ENCODE measurements at places on chromosomes 11 and 22.

DNA sequence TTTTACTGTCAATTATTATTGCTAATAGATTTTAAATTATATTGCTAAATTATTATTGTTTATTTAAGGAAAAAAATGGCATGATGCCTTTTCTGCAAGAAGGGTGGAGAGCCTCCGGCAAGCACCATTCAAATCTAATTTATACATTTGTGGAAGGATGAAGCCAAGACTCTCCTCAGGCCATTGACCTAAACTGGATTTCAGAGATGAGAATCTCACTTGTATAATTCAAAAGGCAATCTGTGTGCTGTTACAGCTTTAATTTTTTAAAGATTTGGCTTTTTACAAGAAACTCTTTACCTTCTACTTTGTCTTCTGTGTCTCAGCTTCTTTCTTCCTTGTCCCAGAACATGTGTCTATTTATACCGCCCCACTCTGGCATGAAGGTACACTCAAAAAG is 722.5 kb downstream of the ETS1 start:
- no peak for DNase-seq

GRCh38 chr11:7252683-7253213 is 1.0 kb downstream of the SYT9 start:
- DNase-seq, result no peak

GRCh38 chr11:15874704-15875103 is 481.6 kb downstream of the SOX6 start:
- DNase-seq, result no peak

DNA sequence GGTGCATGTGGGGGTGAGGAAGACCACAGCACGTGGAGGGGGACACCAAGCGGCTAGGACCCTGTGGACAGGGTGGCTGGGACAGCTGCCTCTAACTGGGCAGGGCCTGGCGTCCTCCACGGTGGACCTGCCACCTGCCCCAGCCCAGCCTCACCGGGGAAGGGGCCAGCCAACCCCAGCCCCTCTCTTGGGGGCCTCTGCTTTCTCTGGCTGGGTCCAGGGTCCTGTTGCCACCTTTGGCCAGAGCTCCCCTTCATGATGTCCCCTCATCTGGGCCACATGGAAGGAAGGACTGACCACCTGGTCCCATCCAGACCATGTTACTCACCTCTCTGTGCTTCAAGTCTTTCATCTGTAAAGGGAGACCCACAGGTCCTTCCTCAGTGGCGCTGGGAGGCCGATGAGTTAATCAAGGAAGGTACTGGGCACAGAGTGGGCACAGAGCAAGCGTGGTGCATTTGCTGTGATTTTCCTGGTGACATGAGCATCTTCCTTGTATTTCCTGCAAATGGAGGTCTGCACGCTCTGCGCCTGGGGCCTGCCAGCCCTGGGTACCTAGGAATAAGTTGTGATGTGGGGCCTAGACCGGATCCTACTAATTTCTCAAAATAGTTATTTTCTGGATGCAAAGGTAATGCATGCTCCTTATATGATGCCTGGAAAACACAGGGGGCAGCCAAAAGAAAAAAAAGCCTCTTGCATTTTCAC is 538.4 kb downstream of the TBC1D22A start:
- no peak for DNase-seq

- DNase-seq, result no peak
Measured at GRCh38 chr11:1544536-1544935, 27.5 kb downstream of the DUSP8 start.

GRCh38 chr22:36247955-36248354 is 5.0 kb upstream of the APOL1 start:
- no peak for DNase-seq

GRCh38 chr11:78223320-78223954 is 34.7 kb downstream of the USP35 start:
- no peak for DNase-seq

DNA sequence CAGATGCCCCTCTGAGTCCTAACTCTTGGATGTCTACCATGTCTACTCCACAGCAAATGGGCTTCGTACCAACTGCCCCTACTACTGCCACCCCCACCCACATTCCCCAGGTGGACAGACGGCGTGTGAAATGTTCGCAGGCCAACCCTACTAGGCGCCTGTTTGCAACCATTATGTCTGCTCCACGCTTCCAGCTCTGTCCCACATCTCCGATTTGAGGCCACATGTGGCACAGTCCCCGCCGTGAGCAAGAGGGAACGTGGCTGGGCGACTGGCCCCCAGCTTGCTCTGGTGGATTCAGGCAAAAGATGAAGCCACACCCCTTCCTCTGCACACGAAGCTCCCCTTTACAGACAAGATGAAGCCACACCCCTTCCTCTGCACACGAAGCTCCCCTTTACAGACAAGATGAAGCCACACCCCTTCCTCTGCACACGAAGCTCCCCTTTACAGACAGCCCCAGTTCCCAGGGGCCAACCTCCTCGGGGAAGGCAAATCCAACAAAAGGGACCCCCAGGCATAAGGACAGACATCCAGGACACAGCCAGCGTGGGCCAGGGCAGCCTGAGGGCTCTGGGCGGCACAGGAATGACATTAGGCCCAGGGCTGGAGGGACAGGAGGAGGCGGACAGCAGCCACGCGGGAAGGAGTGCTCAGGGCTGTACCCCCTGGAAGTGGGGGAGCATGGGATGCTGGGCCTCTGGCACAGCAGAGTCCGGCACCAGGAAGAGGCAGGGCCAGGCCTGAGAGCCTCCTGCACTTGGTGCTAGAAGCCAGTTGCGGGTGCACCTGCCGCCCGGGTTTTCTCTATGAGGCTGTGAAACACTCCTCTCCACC is 106.2 kb downstream of the SHANK2 start:
- DNase-seq, result no peak

DNA sequence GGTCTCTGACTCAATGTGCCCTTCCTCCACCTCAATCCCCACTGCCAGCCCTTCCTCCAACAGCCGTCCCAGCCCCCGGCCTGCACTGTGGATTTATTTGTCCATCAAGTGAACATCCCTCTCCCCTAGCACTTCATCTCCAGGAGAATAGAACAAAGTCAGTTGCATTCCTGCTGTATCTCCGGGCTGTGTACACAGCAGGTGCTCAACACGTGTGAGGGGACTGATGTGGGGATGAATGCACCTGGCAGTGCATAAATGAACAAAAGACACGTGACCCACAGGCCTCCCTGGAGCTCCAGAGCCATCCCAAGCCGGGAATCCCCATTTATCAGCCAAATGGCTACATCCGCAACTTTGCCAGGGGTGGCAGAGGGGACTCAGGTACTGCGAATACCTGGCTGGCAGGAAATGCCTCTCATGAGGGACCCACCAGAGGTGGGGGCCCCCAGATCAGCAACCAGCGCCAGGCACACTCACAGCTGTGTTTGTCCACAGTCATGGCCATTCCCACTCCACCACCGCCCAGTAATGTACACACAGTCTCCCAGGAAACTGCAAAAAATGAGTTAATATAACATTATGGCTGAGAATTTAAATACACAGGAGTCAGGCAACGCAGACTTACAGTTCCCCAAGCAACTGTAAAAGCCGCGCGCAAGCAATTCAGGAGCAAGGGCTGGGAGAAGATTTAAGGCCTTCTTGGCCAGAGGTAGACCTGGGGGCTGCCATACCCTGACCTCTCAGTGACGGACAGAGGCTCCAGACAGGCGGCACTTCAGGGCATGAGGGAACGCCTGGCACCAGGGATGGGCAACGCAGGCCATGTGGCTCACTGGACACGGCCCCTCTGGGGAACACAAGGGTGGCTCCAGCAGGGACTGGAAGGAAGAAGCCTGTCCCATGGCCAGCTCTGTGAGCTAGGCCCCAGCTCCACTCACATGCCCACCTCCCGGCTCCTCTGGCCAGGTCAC is 50.3 kb upstream of the TCF20 start:
- no peak for DNase-seq

- DNase-seq, result no peak
Measured at GRCh38 chr11:66849501-66850234, 6.4 kb downstream of the RCE1 start.

GRCh38 chr11:96091476-96091875 is 167.6 kb upstream of the MTMR2 start:
- no peak for DNase-seq

- DNase-seq, result no peak
Measured at GRCh38 chr11:119236891-119237290, 30.8 kb downstream of the CBL start.

GRCh38 chr22:50257451-50258360 is 3.8 kb downstream of the MAPK12 start:
- no peak for DNase-seq

DNA sequence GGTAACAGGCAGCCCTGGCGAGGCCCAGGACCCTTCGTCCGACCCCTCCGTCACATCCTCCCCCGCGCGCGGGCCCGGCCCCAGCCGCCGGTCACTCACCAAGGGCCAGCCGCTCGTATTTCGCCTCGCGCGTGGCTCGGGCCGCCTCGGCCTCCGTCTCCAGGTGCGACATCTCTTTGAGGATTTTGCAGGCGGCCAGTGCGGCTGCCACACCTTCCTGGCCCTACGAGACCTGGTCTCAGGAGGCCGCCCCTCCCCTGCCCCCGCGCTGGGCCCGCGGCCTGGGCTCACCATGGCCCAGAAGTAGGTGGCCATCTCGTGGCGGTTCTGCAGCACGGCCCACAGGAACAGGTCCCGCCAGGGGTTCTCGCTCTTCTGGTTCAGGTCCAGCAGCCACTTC is 14.1 kb downstream of the TSSC4 start:
- no peak for DNase-seq

DNA sequence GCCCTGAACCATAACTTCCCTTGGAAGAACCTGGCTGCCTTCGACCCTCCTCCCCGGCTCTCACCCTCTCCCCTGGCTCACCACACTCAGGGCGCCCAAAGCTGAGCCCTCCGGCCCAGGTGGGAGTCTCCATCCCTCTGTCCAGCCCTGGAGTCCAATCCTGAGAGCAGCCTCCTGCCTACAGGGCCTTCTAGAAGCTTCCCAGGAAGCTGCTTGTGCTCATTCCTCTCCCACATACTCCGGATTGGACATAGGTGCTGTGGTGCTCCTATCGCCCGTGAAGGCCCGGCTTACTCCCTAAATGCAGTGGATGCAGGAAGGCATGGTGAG is 1332.0 kb downstream of the BRD1 start:
- DNase-seq, result no peak

GRCh38 chr11:47504910-47505309 is 48.0 kb downstream of the CELF1 start:
- no peak for DNase-seq

DNA sequence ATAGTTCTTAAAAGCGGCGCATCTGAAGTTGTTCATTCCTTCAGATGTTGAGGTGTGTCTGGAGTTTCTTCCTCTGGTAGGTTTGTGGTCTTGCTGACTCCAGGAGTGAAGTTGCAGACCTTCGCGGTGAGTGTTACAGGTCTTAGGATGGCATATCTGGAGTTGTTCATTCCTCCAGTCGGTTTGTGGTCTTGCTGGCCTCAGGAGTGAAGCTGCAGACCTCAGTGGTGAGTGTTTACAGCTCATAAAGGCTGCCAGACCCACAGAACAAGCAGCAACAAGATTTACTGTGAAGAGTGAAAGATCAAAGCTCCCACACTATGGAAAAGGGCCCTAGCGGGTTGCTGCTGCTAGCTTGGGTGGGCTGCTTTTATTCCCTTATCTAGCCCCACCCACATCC is 201.7 kb upstream of the PDGFD start:
- no peak for DNase-seq

DNA sequence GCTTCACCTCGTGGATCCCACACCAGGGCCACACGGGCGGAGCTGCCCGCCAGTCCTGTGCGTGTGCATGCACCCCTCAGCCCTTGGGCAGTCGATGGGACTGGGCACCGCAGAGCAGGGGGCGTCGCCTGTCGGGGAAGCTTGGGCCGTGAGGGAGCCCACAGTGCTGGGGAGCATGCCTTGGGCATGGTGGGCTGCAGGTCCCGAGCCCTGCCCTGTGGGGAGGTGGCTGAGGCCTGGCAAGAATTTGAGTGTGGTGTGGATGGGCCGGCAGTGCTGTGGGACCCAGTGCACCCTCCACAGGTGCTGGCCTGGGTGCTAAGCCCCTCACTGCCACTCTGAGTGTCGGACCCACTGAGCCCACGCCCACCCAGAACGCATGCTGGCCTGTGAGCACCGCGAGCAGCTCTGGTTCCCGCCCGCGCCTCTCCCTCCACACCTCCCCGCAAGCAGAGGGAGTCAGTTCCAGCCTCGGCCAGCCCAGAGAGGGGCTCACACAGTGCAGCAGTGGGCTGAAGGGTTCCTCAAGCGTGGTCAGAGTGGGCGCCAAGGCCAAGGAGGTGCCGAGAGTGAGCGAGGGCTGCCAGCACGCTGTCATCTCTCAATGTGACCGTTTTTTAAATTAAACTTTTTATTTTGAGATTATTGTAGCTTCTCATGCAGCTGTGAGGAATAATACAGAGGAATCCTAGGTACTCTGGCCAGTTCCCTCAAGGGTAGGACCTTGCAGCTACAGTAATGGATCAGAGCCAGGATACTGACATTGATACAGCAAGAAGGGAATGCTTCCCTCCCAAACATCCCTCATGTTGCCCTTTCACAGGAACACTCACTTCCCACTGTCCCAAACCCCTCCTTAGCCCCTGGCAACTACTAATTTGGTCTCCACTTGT is 127.7 kb downstream of the CRYBB2 start:
- DNase-seq, result no peak

GRCh38 chr11:107282195-107282594 is 175.4 kb downstream of the CWF19L2 start:
- DNase-seq, result no peak

DNA sequence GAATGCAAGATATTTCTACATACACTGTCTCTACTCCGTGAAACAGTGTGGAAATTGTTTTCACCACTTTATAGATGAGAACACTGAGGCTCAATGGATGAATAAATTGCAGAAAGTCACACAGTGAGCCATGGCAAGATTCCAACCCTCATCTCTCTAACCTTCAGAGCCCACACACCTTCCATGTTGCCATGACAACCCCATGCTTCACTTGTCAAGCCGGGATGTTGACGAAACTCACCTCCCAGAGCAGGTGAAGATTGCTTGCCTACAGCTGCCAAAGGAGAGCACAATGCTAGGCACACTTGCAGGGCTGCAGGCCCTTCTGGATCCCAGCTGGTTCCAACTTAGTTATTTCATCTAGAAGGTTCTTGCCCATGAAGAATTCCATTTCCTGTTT is 71.4 kb upstream of the SEZ6L start:
- peak; percentile 61 for DNase-seq

GRCh38 chr11:107842412-107843100 is 16.0 kb downstream of the SLC35F2 start:
- no peak for DNase-seq

- no peak for DNase-seq
Measured at GRCh38 chr11:1508986-1509385, 22.4 kb upstream of the MOB2 start.

GRCh38 chr22:36379593-36380361 is 8.0 kb downstream of the MYH9 start:
- DNase-seq, result no peak

DNA sequence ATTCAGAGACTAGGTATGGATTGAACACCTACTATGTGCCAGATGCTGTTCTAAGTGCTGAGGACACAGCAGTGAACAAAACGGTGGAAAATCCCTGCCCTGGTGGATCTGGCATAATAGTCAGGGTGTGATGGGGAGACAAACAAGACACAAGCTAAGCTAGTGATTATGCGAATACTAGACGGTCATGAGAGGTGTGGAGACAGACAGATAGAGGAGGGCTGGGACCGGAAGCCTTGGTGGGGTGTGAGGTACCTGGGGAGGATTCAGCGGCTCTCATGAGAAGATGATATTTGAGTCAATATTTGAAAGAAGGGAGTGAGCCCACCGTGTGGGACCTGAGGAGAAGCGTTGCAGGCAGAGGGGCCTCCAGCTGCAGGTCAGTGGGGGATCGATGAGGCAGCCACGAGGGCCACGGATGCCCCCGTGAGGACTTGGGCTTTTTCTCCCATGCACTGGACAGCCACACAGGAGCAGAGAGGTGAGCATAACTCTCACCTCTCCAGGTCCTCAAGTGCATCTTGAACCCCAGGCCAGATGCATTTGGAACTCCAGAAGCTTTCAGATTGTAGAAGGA is 4.7 kb downstream of the CD5 start:
- DNase-seq, result no peak
